ENCODE measurements at places on chromosomes 12 and 14.

DNA sequence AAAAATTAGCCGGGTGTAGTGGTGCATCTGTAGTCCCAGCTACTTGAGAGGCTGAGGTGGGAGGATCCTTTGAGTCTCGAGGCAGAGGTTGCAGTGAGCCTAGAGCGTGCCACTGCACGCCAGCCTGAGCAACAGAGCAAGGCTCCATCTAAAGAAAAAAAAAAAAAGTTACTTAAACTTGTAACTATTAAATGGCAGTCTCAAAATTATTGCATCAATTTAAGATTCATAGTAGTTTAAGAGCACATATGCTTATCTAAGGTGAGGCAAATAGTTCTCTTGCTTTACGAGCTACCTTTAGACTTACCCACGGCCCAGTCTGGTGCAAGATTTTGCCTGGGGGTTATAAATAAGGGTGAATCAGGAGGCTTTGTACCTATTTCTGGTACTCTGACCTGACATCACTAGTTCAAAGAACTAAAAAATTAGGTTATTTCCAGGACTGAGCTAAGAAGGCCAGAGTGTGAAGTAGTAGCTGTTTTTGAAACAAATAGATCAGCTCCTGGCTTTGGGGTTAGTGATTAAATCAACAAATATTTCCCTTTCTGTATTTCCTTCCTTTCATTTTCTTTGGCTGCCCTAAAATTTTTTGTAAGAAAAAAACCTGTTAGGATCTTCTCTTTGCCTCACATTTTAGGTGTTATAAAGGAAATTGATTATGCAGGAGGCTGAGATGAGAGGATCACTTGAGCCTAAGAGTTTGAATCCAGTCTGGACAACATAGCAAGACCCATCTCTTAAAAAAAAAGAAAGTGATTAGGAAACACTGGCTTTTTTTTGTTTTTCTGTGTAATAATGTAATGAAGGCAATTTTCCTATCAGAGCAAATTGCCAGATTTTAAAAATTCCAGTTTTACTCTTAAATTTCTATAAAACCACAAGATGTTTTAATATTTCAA lies 3.6 kb downstream of the MGAT2 start:
- no peak for DNase-seq

GRCh38 chr14:20617138-20618003 lies 24.1 kb downstream of the OR6S1 start:
- DNase-seq = no peak

DNA sequence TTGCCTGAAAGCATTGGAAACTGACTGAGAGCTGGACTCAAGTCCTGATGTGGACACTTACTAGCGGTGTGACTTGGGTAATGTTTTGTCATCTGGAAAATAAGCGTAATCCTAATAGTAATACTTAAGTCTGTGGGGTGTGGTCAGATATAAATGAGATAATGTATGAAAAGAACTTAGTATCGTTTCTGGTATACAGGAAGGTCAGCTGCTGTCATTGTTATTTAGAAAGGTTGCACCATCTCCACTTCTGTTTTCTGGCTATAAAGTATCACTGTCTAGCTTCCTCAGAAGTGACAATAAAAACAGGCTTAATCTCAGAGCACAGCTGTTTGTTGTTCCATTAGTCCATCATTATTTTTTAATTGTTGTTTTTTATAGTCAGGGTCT lies 34.1 kb upstream of the TUBA1C start:
- DNase-seq = no peak

GRCh38 chr12:71159264-71159663 lies 1.5 kb upstream of the TSPAN8 start:
- no peak for DNase-seq

- DNase-seq = no peak
Measured at GRCh38 chr12:93297536-93297935, 80.2 kb upstream of the NUDT4 start.

- DNase-seq = no peak
Measured at GRCh38 chr12:47033789-47034555, 45.4 kb upstream of the PCED1B start.

DNA sequence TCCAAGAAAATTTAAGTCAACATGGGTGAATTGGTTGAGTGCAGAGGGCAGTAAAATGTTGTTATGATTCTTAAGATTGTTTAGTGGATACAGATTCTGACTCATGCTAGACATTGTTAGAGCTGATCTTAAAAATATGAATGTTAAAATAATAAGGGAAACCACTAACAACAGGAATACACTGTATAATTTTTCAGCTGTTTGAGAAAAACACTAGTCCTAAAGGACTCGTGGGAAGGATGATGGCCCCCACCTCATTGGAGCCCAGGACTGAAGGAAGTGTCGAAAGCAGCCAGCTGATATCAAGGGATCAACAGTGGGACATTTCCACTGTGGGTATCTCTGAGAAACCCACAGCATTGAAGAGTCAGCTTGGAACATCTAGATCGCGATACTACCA lies 82.9 kb upstream of the SCAF11 start:
- DNase-seq = no peak

DNA sequence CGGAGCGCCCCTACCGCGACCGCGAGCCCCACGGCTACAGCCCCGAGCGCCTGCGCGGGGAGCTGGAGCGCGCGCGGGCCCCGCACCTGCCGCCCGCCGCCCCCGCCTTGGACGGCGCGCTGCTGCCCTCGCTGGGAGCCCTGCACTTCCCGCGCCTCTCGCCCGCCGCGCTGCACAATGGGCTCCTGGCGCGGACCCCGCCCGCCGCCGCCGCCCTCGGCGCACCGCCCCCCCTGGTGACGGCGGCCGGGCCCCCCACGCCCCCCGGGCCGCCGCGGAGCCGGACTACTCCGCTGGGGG lies 27.0 kb downstream of the LRCOL1 start:
- DNase-seq = no peak

GRCh38 chr14:94867946-94868771 lies 98.2 kb upstream of the GSC start:
- DNase-seq = no peak

DNA sequence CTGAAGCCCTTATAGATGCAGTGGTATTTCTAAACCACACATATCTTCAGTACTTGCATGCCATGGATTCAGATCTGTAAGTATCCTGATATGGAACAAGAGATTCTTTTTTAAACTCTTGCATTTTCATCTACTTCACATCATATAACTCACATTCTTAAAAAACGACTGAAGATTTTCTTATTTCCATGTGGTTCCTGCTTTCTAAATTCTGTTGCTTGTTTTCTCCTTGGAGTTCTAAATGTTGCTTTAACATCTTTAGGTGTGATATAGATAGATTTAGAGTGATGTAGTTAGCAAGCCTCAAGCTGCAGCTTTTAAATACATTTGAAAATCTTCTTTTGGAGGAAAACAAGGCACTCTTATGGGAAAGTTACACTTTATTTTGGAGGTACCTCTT lies 455.4 kb downstream of the FOXG1 start:
- DNase-seq = no peak

- DNase-seq = no peak
Measured at GRCh38 chr12:130016194-130016593, 112.4 kb upstream of the TMEM132D start.

- DNase-seq = no peak
Measured at GRCh38 chr14:98223106-98223505, 1048.9 kb downstream of the BCL11B start.

- no peak for DNase-seq
Measured at GRCh38 chr14:74978416-74978947, 23.1 kb upstream of the PGF start.

DNA sequence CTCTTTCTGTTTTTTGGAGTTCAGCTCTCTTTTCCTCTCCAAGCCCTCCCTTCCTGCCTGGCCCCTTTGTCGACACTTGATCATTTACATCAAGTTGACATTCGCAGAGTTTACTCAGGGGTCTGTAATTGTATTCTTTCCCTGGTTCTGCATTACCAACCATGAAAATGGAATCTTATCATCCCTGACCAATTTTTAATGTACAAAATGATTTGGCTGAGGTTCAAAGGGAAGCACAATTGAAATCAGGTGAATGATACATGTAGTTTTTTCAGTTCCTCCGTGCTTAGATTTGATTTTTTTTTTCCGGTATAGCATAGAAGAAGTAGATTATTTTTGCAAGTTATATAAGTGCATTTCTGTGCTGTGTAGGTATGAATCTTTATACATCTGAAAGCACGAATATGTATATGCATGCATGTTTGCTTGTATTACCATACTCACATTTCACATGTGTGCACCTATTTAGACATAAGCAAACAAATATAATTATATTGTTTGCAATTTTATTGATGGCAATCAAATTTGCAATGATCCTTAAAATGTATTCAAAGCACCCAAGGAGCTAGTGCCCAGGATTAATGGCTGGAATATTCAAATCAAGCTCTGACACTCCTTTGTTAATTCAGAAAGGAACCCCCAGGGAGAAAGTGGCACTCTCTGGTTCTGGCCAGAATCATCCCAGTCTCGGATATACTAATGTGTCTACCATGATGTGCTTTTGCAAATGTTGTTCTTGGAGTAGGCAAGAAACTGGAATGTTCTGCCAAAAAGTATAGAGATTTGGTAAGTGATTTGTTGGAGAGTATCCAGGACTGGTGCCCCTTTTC lies 189.3 kb downstream of the VRK1 start:
- DNase-seq = no peak

GRCh38 chr14:59020382-59020781 lies 168.1 kb upstream of the DAAM1 start:
- no peak for DNase-seq

DNA sequence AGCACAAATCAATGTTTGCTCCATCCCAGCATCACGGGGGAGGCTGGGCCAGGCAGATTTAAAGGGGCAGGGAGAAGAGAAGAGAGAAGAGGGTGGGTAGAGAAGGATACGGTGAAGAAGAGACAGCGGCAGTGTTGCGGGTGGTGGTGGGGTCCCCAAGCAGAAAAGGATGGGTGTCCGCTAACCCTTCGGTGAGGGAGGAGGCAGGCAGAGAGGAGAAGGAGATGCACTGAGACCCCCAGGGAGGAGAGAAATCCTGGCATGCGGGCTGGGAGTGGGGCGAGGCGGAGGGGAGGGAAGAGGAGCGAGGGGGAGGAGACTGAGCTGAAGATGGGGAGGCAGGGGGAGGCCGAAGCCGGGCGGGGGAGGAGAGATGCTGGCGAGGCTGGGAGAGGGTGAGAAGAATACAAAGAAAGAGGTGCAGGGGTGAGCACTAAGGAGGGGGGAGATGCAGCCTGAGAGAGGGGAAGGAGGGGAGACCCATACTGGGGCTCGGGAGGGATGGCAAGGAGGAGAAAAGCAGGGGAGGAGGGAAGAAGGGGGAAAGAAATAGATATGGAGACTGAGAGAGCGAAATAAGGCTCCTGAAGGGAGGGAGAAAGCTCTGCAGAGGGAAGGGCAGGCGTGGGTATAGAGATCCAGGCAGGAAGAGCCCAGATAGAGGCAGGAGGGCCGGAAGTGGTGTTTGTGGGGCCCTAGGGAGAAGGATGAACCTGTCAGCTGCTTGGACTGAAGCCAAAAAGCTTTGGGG lies at the start of gene JPH4:
TSS of gene JPH4 (minus strand) at position 231 of the 751 bp plus-strand sequence. CDS start 1,337 bp downstream, outside the sequence.
- no peak for DNase-seq

GRCh38 chr12:501722-502447 lies 42.1 kb downstream of the B4GALNT3 start:
- DNase-seq = no peak

- DNase-seq = no peak
Measured at GRCh38 chr12:3431686-3432085, 59.3 kb upstream of the PRMT8 start.

DNA sequence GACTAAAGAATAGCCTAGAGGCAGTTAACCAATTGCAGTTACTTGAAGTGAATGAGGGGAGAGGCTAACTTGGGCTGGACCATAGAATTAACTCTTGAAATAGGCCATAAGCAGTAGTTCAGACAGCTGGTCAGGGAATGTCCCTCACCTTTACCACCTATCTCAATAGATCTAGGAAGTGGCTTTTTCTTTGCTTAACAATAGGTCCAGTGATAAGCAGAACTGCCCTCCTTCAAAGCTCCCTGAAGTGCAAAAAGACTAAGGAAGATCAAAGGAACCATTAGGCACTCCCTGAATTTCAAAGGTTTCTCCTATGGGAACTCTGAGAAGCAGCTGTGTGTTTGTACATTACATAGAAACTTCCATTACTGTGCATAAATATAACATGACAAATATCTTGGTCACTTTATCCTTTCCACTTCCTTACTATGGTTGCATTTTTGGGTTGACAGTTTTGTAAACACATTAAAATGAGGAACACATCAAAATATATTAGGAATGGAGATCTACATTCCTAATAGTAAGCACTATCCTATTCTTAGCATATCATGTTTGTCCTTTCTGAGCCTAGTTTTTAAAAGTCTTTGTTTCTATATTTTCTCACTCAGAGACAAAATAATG lies 7.2 kb upstream of the NAA30 start:
- no peak for DNase-seq

DNA sequence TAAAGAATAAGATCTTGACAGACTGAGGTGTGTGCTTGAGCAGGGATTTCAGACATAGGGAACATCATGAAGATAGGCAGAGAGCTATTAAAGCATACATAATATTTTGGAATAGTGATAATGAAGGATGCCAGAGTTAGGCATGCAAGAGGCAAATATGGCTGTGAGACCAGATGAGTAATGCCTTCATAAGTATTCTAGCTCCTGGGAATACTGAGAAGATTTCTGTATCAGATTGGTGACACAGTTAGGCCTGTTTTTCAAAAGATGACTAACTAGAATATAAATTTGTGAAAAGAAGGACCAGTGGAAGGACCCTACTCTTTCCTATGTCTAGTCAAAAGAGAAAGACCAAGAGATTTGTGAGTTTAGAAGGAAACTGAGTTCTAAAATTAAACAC lies 108.8 kb downstream of the TXNDC16 start:
- DNase-seq = no peak

DNA sequence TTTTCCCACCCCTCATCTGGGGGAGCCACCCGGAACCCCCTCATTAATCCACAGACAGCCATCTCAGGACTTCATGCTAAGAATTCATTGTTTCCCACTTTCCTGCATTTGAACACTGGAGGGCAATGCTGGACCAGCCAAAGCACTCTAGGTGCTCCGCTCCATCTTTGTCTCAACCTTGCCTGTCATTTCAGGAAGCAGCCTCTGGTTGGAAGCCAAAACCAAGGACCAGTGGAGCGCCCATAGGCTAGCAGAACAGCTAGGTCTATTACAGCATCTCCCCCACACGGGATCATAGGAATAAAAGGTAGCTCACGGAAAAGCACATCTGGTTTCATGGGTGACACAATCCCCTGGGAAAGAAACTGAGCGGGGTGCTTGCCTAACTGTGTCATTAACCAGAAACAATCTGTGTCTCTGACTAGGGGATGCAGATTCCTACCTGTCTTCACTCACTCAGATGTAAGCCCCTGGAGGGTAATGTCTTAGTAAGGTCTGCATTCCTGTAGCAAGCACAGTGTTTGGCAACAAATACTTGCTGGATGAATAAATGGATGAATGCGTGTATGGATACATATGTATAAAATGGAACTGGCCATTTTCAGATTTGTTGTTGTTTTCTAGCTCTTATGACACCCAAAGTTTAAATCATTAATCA lies 197.0 kb downstream of the DAD1 start:
- peak; percentile 18 for DNase-seq

GRCh38 chr12:96570579-96570978 lies 81.2 kb downstream of the CFAP54 start:
- no peak for DNase-seq

DNA sequence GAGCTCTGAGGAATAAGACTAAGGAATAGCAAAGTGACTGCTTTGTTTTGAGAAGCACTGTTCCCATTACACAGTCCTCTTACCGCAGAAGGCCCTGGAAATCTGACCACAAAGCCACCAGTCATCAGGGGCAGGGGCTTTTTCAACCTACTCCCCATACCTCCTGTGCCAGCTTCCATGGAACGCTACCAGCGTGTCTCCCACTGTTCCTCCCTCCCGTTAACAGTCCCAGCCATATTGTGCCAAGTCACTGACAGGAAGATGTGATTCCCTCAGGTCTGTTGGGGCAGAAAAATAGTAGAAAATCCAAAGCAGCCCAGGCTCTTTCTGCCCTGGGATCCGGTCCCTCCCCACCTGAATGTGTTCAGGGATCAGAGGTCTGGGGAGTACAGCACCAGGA lies 46.6 kb upstream of the VPS33A start:
- DNase-seq = no peak
